Germinal center (tissue), 1 donor: ENCODE measurements at places on chromosomes 11 and 22.

DNA sequence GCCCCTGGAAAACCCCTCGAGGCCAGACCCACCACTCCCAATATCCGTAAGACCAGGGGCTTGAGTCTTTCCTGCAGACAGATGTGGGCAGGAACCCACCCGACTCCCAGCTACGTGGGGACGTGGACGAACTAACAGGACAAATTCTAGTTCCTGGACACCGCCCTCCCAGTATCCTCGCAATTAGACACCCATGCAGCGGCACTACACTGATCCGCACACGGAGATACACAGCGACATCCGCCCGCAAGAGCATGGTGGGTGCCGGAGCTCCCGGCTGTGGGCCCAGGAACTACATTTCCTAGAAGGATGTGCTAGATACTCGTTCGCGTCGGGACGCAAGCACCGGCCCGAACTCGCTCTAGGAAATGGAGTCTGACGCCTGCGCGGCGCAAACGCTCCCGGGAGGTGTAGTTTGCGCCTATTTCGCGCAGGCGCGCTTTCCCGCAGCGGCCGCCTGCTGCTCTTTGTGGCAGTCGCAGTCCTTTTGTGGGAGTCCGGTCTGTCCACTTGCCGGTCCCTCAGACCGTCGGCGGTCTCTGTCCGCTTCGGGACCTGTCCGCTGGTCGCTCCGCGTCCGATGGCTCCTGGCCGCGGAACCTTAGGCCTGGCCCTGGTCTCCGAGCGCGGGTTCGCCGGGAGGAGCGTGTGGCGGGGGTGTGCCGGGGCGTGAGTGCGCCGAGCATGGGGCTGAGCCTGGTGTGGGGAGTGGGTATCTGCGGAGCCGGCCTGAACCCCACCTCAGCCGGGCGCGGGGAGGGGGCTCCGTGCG, at the start of gene ZNF74:
TSS of gene ZNF74 (plus strand) at position 447 of the 772 bp plus-strand sequence. CDS start 478 bp downstream, outside the sequence.
- peak; percentile 55 for DNase-seq

- DNase-seq, result no peak
Measured at GRCh38 chr11:30861064-30861463, 274.9 kb upstream of the MPPED2 start.

GRCh38 chr11:70522593-70523311, 124.4 kb downstream of the CTTN start:
- DNase-seq, result no peak

- peak; percentile 86 for DNase-seq
Measured at GRCh38 chr11:119356349-119357031, 10.0 kb upstream of the MFRP start.

GRCh38 chr11:119337581-119338317, 2.9 kb downstream of the C1QTNF5 start:
- DNase-seq, result no peak

- DNase-seq, result no peak
Measured at GRCh38 chr11:69859275-69859934, 40.2 kb upstream of the FGF3 start.

GRCh38 chr11:85768473-85769146, 42.3 kb downstream of the SYTL2 start:
- DNase-seq, result no peak

DNA sequence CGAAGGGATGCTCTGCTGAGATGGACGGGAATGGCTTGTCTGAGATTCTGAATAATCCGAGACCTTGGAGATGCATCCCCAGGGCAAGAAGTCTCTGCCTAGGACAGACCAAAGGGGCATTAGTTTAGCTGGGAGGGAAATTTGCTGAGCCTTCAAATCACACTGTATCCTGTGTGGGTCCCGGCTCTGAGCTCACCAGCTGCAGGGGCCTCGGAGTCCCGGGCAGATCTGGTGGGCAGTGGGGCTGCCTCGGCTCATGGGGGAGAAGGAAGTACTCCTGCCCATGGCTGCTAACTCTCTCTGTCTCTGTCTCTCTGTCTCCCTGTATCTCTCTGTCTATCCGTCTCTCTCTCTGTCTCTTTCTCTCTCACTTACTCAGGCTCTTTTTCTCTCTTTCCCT, 522.4 kb downstream of the TBC1D22A start:
- no peak for DNase-seq

GRCh38 chr22:29190918-29191317, 14.8 kb upstream of the EMID1 start:
- no peak for DNase-seq

DNA sequence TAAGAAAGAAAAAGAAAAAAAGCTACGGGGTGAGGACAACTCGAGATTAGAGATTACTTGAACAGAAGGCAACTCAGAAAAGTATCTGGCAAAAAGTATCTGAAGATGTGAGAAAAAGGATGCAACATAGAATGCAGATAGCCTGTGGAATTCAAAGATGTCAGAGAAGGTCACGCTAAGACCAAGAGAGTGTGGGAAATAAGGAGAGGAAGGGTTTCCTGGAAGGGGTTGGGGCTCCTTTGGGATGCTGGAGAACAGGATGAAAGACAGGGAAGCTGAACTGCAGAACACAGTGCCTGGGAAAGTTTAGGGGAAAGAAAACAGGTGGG, 1.2 kb downstream of the GUCY1A2 start:
- DNase-seq, result no peak

DNA sequence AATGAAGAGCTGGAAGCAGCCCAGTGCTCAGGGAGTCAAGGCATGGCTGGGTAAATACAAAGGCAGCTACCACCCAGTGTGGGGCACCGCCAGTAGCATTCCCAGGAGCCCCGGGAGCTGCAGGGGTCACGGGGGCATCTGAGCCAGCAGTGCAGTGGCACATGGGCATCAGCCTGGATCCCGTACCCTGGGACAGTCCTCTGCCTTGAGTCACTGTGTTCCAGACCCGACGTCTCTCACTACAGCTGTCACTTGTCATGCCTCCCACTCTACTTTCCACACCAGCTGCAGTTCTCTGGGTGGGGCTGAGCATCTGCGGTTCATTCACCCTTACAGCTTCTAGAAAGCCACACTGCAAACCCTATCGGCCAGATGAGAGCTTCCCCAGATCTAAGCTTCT, 29.6 kb downstream of the DHCR7 start:
- no peak for DNase-seq

GRCh38 chr11:2539371-2540222, 94.8 kb downstream of the KCNQ1 start:
- DNase-seq, result no peak

- no peak for DNase-seq
Measured at GRCh38 chr11:93585758-93586157, 42.6 kb upstream of the SMCO4 start.

- no peak for DNase-seq
Measured at GRCh38 chr11:3859373-3859881, 4.0 kb downstream of the STIM1 start.

DNA sequence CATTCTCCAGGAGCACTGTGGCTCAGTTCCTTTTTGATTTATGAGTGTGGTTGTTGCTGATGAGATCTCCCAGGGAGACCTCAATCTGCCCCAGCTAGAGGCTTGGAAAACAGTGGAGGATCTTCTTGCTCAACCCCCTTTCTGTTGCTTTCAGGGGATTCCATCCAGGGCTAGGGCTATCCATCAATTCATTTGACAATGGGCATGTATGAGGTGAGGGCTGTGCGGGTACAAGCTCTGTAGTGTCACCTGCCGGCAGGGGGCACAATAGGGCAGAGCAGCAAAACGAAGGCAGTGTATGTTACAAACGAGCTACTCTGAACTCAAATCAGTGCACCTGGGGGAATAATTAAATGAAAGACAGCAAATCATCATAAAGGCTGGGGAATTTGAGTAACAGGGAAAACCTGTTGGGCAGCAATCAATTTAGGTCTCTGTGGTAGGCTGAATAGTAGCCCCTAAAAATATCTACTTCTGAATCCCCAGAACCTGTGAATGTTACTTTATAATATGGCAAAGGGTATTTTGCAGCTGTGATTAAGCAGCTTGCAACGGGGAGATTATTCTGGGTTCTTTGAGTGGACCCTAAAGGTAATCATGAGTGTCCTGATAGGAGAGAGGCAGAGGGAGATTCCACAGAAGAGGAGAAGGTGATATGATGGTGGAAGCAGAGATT, 170.3 kb upstream of the ZBED5 start:
- DNase-seq, result peak; percentile 40

DNA sequence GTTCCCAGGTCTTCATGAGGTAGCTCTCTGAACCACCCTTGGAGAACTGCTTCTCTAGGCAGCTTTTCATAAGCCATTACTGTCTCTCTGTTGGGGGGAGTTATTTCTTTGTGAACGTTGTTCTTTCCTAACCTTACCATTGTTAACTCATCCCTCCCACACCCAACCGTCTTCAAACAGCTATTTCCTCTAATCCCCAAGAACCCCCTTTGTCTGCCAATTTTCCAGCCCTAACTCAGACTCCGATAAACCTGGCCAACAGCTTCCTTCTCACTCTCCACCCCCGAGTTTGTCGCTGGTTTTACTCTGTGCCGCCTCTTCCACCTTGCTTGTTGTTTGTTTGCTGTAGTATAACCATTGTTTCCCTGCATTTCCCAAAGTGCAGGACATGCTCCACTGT, 131.5 kb downstream of the CCDC34 start:
- DNase-seq, result no peak

DNA sequence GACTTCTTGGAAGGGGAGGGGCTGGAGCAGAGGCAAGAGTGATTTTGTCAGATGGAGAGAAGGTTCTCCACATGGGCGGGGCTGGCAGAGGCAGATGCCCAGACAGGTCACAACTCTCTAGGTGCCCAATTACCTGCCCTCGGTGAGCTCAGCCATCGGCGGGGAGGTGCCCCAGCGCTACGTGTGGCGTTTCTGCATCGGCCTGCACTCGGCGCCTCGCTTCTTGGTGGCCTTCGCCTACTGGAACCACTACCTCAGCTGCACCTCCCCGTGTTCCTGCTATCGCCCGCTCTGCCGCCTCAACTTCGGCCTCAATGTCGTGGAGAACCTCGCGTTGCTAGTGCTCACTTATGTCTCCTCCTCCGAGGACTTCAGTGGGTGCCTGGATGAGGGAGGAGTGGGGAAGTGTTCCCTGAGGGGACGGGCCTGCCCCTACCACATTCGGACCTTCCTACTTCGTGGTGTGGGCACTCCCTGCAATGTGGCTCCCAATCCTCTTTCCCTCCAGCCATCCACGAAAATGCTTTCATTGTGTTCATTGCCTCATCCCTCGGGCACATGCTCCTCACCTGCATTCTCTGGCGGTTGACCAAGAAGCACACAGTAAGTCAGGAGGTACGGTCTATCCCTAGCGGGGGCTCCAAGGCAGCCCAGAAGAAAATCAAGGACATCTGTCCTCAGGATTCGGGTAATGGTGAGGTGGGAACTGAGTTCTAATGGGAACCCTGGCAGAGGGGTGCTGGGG, 15.6 kb downstream of the PGAP2 start:
- DNase-seq, result no peak

GRCh38 chr11:76788661-76789442, 5.7 kb downstream of the TSKU start:
- no peak for DNase-seq

DNA sequence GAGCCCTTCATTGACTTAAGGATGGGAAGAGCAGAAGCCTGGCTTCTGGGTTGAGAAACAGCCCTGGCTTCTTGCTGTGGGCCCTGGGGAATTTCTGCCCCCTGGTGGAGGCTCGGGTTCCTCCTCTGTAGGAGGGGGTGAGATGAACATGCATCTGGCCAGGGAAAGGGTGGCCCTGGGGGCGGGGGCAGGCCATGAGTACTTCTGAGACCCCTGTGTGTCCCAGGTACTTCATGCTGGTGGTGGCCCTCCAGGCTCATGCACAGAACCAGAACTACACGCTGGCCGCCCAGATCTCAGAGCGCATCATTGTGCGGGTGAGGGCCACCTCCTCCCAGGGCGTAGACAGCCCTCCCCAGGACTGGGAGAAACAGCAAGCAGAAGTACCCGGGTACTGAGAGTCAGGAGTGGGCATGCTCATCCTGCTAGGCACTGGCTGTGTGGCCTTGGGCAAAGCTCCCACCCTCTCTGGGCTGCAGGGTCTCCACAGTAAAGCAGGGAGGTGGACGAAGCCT, 15.8 kb downstream of the TMEM258 start:
- peak; percentile 82 for DNase-seq

DNA sequence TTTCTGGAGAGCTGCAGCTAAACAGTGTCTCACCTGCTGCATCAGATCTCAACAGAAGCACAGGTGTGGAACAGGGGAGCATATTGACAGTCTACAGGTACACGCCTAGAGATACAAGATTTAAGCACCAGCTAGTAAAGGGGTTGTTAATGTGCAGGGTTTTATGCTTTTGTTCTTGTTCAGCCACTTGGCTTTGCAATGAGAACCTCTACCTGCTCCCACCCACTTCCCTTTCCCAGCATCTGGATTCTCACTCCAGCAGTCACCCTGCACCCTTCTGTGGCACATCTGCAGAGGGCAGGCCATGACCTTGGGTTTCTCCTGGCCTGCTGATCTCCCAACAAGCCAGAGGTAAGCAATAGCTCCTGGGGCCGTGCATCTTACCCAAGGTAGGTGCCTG, 446.6 kb downstream of the BUD13 start:
- DNase-seq, result no peak

GRCh38 chr11:134949121-134950090, 537.4 kb upstream of the B3GAT1 start:
- no peak for DNase-seq

- DNase-seq, result peak; percentile 31
Measured at GRCh38 chr11:68904248-68904847, 657 bp downstream of the IGHMBP2 start.

DNA sequence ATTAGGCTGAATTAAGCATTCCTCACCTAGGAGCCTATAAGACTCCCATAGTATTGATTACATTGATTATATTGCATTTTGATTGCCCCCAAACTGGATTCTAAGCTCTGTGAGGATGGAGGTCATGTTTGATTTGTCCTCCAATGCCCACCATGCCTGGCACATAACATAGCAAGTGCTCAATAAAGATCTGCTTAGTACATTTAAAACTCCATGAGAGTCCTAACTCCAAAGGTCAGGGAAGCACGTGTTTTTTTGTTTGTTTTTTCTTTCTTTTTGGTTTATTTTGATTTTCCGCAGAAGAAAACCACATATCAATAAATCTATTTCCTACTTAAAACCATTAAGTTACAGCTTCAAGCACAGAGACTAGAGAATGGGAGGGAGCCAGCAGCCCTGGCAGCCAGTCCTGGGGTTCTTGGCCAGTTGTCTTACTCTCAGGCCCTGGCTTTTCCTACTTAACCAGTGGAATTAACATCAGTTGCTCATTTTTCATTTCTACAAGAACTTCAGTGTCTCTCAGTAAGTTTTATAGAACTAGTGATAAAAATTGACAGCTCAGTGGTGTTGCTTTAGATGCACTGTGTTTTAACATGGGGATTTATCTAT, 429.9 kb upstream of the CCDC90B start:
- no peak for DNase-seq

GRCh38 chr11:67320011-67320410, 16.7 kb downstream of the SSH3 start:
- DNase-seq, result no peak
